AG04450 (cell line): ENCODE measurements at places on chromosomes 16 and 17. TPM values are rescaled to one million over a fixed set of nuclear protein-coding genes. Genes with fewer than 3 reads are reported as not detected.

LRRC37A gene
- 0.97 and 1.2 TPM in 2 replicates for polyA plus RNA-seq

COL1A1 gene
- 1,356 and 3,120 TPM in 2 replicates for polyA plus RNA-seq

CDH13 gene
- polyA plus RNA-seq: 54.8 and 55.0 TPM in 2 replicates

ALDH3A2 gene
- polyA plus RNA-seq: 11.0 and 13.4 TPM in 2 replicates

RGS9 gene
- 2.0 and 2.1 TPM in 2 replicates for polyA plus RNA-seq

ZNF652 gene
- 7.5 and 9.0 TPM in 2 replicates for polyA plus RNA-seq

PPM1E gene
- 0.55 and 0.64 TPM in 2 replicates for polyA plus RNA-seq

C1QL1 gene
- 1.9 and 2.2 TPM in 2 replicates for polyA plus RNA-seq

CDC6 gene
- polyA plus RNA-seq: 8.6 and 9.1 TPM in 2 replicates

MT1G gene
- not detected in 2 replicates for polyA plus RNA-seq

CSH1 gene
- not detected in 2 replicates for polyA plus RNA-seq

KCNJ18 gene
- polyA plus RNA-seq: not detected in 2 replicates

FBXW10B gene
- polyA plus RNA-seq: 0.66 and 0.97 TPM in 2 replicates
